CD4-positive, alpha-beta T cell treated with Interleukin-15 for 1 hour (primary cell): ENCODE measurements at places on chromosomes 16 and 17.
A peak's percentile ranks its signal among the peaks of the same experiment; 100 is the strongest.

- DNase-seq, result peak; percentile 70
Measured at GRCh38 chr16:2983706-2984136, 3.5 kb upstream of the PKMYT1 start.

DNA sequence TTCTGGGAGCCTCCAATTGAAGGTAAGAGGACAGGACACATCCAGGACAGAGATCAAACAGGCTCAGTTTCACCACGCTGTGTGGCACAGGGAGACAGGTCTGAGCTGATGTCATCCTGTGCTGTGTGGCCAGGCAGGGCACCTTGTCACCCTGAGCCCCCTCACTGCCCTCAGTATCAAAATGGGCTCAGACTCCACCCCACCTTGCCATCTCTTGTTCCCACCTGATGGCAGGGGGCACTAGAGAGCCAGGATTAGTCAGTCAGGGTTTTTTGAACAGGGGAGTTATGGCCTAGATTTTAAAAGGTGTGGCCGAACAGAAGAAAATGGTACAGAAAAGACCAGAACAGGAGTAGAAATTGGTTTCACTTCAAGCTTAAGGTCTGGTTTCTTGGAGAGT, 2.6 kb downstream of the KAT2A start:
- DNase-seq, result no peak

DNA sequence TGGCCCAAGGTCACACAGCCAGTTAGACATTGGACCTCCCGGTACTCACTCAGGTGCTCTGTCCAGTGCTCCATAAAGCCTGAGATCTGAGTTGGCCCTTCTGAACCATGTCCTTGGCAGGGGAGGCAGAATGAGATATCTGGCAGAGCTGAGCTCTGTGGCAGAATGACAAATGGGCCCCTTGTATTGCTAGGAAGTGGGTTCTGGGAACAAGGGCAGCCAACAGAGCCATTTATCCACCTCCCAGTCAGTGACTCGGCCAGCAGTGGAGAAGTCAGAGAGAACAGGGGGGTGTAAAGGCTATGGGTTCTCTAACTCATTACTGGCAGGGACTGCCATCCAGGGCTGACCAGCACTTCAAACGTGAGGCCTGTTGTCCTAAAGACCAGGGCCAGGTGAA, 117.1 kb upstream of the NLRP1 start:
- no peak for DNase-seq

GRCh38 chr17:67125417-67125816, 81.1 kb downstream of the CACNG1 start:
- no peak for DNase-seq

DNA sequence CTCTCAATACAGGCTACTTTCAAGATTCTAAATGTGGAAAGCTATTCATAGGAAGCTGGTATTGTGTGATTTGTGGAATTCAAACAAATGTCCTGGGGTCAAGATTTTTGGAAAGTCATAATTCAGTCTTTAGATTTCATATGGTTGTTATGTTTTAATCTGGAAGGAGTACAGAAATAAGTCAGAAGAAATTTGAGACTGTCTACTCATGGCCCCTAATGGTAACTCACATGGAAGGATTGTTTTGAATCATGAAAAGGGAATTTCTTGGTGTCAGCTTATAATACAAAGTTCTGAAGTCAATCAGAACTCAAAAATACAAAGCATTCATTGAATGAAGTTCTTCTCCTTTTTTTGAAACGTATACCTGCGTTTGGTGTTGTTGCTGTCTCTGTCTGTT, 3.1 kb downstream of the KCNJ2 start:
- DNase-seq, result no peak

DNA sequence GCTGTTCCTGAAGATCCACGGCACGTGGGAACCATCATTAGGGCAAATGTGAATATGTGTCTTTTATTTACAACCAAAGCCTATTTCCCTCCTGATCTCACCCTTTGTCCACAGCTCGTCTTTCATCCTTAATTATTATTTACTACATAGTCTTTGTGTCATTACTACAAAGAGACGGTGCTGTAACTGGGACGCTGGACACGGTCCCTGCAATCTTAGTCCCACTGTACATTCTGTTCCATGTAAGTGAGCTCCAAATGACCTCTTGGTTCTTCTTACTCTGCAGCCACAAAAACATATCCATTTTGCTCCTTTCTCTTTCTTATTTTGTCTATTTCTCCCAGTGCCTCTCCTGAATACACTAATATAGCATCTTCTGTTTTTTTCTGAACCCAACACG, 12.7 kb upstream of the KRT23 start:
- DNase-seq, result no peak

- no peak for DNase-seq
Measured at GRCh38 chr16:14013571-14014283, 57.4 kb upstream of the MRTFB start.

- DNase-seq, result no peak
Measured at GRCh38 chr17:39573447-39574298, 34.0 kb downstream of the NEUROD2 start.

DNA sequence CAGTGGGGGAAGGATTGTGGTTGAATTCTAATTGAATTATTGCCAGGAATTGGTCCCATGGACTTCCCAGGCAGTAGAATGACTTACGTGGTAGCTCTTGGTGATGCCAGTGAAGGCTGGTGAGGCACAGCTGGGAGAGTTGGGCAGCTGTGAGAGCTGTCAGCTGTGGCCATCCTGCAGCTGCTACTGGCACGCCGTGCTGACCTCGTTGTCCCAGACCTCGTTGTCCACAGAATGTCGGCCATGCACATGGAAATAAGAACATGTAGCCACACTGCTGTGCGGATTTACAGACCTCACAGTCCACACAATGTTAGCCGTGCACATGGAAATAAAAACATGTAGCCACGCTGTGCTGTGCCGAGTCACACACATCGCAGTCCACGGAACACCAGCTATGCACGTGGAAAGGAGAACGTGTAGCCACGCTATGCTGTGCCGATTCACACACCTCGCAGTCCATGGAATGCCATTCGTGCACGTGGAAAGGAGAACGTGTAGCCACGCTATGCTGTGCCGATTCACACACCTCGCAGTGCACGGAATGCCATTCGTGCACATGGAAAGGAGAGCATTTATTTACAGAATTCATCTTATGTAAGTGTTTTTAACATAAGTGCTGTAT, 59.2 kb downstream of the BANP start:
- DNase-seq, result no peak

GRCh38 chr16:47643323-47644000, 182.3 kb downstream of the PHKB start:
- no peak for DNase-seq

DNA sequence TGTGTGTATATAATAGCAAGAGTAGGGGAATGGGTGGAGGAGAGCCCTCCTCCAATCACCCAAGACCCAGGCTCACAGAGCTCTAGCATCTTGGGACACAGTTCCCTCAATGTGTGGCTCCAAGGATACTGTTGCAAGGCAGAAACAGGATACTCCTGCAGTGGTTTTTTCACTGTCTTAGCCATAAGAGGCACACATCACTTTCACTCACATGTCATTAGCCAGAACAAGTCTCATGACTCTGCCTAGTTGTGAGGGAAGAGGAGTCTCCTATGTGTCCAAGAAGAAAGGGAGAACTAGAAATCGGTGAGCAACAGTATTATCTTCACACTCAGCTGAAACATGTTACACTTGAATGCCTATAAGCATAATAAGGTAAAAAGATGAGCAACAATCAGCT, 11.1 kb upstream of the NUDT7 start:
- DNase-seq, result no peak

- peak; percentile 71 for DNase-seq
Measured at GRCh38 chr16:28534542-28535373, 4.0 kb downstream of the NUPR1 start.

DNA sequence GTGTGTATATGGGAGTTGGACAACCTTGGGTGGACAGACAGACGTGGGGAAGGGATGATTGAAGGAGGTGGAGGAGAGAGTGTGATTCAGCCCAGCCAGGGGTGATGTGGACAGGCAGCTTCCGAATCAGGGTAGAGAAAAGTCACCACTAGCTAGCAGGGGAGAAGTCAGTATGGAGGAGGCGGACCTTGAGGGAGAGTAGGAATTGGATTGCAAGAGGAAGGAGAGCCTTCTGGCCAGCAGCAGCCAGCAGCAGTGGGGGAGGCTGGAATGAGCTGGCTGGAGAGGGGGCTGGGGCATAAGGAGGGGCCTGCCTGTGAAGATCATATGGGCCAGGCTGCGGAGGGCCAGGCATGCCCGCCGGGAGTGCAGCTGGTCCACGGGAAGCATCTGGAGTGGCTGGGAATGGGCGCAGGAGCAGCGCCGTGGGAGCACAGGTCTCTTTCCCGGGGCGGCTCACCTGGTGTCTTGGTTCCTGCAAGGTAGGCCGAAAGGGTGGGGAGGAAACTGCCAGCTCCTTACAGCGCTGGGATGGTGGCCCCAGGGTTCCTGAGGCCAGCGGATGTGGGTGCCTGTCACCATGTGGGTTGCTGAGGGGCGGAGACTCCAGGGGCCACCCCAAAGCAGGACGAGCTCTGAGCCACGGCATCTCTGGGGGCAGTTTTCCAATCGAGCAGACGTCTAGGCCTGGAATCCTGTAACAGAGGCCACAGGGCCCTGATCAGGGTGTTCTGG, 235.3 kb downstream of the SEC14L1 start:
- DNase-seq, result peak; percentile 52

DNA sequence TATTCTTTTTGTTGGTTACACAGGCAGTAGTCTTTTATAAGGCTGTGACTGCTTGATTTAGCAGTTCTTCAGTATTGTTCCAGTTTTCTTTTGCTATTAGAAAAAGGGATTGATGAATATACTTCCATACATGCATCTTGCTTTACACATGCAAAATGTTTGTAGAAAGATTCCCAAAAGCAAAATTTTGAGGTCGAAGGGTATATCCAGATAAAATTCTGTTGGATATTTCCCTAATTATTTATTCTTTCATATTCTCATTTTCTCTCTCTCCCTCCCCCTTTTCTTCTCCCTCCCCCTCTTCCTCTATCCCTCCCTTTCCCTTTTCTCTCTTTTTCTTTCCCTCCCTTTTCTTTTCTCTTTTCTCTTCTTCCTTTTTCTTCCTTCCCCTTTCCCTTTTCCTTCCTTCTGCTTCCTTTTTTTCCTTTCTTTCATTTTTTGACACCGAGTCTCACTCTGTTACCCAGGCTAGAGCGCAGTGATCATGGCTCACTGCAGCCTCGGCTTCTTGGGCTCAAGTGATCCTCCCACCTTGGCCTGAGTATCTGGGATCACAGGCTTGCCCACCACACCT, 46.9 kb upstream of the ADCY7 start:
- no peak for DNase-seq

DNA sequence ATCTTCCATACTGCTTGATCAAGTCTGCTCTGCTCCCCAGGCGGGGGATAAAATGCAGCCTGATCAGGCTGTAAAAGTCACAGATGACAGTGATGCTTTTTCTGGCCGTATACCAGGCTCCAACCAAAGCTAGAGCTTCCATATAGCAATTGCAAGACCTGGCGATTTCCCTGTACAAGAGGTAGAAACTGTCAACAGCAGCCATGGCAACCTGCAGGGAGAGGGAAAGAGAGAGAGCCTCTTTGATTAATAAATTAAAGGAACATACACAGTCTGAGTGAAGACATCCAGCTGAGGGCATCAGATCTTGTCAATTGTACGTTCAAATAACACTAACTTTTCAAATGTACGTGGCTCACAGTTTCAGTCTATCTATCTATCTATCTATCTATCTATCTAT, 13.9 kb downstream of the HSDL1 start:
- no peak for DNase-seq

- DNase-seq, result peak; percentile 90
Measured at GRCh38 chr17:29579866-29580771, 9.3 kb downstream of the GIT1 start.

DNA sequence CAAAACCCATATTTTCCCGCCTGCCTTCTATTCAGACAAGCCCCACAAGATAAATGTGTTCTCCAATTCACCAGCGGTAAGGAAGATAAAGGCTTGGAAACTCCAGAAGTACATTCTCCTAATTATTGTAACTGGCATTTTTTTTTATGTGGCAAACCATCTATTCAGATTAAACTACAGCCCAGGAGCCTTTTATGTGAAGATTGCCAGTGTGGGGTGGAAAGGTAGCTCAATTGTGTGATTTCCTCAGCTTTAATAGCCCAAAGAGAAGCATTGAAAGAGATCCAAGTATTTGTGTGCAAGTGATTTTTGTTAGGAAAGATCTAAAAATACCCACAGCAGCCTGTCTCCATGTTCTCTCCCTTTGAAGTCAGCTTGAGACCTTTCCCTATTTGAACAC, 451.4 kb upstream of the CCL2 start:
- no peak for DNase-seq

- no peak for DNase-seq
Measured at GRCh38 chr17:69704935-69705334, 290.4 kb downstream of the MAP2K6 start.

DNA sequence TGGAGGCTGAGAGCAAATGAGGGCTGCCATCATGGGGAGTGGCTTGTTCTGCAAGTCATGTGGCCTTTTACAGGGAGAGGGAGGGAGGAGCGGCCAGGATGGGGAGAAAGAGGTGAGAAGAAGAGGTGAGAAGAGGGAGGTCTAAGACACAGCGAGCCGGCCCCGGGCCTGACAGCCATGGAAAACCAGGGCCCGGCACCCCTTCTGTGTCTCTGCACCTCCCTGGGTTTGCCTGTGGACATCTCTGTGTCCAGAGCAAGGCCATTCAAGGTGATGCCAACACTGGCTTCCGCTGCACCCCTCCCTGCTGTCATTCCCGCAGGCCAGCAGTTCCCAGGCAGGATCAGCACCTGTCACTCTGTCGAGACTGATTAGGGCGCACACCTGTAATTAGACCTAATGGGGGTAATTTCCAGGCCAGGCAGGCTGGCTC, 75.6 kb downstream of the MGAT5B start:
- no peak for DNase-seq

GRCh38 chr17:29930409-29931010, 482 bp upstream of the SSH2 start:
- DNase-seq, result no peak

DNA sequence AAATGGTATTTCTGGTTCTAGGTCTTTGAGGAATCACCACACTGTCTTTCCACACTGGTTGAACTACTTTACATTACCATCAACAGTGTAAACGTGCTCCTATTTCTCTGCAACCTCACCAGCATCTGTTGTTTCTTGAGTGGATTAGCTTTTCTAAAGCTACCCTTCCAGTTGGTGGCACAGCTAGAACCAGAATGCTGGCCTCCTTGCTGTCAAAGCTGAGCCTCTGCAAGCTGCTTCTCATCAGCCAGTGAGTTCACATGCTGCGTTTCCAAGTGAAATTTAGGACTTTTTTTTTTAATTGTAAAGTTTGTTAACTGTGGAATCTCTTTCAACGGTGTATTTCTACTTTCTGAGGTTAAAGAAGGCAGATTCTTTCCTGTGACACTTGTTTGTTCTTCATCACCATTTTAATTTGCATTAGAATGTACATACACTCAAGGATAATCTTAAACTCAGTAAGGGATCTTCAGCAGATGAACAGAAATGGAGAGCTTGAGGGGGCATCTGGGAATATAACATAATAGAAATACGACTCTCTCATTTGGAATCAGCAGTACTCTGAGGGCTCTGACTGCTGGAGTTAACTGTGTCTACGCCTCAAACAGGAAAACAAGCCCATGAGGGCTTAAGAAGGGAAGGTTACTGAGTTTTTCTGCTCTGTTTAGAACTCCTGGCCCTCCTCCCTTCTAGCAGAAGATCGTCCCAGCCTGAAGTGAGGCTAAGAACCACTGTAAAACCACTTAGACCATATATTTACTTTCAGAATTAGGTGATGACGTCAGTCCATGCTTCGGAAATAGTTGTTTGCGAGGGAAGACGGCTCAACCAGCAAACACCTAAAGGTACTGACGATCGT, 148.4 kb upstream of the FAM20A start:
- DNase-seq, result no peak

GRCh38 chr17:47821424-47822391, at the start of gene OSBPL7:
TSS of gene OSBPL7 (minus strand) at chr17:47821794. CDS start at chr17:47820278, 1,516 bp downstream.
- DNase-seq, result peak; percentile 87
